Activated gamma-delta T cell (primary cell): ENCODE measurements at places on chromosomes 7 and 10.

DNA sequence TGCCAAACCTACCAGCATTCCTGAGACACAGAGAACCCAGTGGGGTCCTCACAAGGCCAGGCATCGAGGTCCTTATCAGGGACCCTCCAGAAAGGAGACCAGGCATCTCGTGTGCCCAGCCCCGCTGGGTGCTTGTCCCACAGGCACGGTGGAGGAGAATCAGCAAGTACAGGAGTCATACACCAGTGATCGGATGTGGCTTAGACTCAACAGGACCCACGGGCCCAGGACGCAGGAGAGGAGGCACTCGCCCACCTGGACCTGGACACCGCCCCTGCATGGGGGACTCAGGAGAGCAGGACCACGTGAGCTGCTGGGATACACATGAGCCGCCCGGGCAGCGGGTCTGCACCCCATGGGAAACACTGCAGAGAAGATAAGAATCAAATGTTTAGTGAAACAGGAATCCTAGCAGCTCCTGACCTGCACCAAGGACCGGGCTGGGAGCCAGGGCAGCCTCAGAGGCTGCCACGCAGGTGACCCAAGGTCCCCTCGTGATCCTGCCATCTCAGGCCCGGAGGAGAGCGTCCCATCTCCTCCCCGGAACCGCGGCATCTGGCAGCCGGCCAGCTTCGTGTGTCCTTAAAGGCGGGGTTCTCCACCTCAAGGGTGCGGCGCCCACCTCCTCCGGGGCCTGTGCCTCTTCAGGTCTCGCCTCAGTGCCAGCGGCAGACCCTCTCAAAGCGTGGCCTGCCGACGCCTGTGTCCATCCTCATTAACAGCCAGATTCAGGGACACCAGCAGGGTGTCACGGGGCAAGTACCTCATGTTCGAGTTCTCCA is 59.2 kb downstream of the FOXL3 start:
- no peak for DNase-seq

DNA sequence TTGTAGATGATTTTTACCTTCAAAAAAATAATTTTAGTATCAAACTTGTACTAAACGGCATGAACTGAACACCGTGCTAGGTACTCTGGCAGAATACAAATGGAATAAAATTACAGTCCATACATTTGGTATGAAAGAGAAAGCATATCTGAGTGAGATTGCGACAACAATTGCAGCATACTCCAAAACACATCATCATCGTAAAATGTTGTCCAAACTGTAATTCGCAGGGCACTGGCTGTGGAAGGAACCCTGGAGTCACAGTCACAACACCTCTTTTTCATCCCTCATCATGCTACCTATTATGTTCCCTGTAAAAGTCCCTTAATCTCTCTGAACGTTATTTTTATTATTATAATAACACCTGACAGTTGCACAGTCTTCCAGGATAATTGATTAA is 13.5 kb downstream of the CREM start:
- DNase-seq, result no peak

DNA sequence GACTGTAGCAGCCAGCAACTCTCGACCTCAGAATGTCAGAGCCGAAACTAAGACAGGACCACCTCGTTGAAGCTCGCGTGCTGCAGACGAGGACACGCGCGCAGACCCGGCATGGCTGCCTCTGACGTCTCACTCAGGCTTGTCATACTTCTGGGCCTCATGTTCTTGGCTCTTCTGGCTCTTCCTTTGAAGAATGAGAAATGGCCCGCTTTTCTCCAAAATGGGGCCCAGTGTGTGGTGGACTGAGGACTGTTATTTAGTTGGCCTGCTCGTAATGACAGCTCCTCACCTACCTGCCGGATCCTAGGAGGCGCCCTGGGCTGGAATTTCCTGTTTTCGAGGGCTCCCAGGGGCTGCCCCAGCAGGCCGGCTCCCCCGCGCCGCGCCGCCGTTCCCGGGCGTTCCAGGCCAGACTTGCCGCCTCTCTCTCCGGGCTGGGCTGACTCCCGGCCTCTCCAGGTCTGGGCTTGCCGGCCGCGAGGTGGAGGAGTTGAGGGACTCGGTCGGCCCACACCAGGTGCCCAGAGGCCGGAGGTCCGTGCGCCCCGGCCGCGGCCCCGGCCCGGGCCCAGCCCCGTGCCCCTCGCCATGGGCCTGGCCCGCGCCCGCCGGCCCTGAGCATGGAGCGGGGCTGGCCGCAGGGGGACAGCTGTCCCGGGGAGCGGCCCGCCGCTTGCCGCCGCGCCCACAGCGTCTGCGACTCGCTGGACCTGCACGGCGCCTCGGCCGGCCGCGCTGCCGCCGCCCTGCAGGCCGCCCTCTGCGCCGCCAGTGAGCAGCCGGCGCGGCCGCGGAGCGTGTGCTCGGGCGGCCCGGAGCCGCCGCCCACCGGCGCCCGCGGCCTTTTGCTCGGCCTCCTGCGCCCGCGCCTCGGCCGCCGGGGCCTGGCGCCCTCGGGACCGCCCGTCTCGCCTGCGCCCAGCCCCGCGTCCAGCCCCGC is 28.1 kb downstream of the AGAP3 start:
- DNase-seq, result no peak

DNA sequence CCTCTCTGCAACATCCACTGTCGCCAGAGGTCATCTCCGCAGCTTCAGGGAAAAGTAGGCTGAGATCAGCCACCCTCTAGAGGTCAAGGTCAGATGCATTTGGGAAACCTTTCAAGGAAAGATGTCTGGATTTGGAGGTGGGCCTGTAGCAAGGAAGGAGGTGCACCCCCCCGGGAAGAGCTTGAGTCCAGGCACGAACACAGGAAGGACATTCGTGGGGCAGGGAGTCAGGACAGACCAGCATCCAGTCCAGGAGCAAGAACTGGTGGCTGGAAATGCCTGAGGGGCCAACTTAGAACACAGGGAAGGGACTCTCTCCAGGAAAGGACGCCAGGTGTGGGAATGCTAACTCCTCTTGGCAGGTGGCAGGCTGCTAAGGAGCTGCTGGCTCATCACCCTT is 614.1 kb upstream of the MGMT start:
- DNase-seq, result no peak

DNA sequence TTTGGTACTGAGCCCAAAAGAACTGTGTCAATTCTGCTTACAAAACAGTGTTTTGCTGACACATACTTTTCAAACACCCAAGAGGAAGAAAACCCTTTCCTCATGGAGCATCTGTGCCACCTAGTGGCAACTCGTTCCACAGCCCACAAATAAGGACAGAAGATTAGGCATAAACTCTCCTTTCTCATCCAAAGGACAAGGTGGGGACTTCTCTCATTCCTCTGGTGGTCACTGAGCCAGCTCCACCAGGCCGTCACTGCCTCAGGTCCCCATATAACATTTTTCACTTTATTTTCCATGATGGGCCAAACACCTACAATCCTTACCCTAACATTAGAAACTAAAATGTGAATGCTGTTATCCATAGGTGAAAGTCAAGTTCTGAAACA is 76.9 kb downstream of the RNF216 start:
- no peak for DNase-seq

DNA sequence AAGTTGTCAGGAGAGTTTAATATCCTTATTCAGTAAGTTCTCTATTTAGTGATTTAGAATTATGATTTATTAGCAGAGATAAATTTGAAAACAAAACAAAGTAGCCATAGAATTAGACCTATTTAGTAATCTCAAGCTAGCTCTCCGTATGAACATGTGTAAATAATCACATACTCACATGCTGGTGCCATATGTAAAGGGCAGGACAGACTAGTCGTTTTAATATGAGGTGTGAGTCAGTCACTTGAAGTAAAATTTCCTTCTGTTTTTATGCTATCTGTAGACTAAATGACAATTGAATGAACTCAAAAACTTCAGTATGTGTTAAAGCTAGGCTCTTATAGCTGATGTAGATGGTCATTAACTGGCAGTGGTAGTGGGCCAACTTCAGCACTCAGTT is 67.1 kb downstream of the WAC start:
- DNase-seq, result no peak

DNA sequence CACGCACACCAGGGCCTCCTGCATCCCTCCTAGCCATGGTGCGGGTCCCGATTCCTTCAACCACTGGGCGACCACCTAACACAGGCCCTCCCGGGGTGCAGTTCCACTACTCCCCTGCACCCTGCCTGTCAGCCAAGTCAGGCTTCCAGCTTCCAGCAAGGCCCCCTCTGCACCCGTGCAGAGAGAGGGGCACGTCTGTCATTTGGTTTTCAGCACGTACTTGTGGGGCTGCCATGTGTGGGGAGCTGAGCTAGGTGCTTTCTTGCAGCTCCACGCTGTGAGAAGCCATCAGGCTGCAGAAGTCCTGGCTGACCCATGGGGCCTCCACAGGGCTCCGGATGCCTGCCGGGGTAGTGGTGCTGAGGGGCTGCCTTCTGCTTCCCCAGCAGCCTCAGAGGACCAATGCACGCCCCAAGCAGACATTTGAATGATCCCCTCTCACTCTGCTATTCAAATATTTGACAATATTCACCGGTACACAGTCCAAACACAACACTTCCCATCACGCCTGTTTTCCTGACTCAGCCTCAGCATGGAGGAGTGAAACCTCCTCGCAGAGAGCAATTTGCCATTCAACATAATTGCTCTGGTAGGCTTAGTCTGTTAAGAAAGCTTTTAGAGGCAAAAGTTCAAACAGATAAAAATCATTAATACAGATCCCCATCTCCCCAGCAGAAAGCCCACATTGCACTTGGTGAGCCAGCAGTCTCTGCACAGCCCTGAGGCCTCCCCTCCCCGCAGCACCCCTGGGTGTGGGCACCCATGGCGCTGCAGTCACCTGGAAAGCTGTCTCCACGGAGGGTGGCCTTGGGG is 449.9 kb downstream of the PTPRN2 start:
- no peak for DNase-seq

DNA sequence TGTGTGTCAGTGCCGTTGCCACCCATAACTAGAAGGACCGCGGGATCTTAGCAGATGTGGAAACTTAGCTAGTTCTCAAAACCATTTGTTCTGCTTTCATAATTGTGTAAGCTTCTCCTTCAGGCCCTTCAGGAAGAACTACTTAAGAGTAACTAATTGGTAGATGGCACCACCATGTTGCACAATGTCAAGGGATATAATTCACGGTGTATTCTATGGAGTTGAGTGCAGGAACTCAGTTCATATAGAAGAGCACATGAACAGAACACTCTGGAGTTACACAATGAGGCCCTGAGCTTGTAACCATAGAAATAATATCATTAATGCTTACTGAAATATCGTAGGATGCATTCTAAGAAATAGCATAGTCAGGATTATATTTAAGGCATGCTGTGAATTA is 126.5 kb upstream of the GAD2 start:
- no peak for DNase-seq

DNA sequence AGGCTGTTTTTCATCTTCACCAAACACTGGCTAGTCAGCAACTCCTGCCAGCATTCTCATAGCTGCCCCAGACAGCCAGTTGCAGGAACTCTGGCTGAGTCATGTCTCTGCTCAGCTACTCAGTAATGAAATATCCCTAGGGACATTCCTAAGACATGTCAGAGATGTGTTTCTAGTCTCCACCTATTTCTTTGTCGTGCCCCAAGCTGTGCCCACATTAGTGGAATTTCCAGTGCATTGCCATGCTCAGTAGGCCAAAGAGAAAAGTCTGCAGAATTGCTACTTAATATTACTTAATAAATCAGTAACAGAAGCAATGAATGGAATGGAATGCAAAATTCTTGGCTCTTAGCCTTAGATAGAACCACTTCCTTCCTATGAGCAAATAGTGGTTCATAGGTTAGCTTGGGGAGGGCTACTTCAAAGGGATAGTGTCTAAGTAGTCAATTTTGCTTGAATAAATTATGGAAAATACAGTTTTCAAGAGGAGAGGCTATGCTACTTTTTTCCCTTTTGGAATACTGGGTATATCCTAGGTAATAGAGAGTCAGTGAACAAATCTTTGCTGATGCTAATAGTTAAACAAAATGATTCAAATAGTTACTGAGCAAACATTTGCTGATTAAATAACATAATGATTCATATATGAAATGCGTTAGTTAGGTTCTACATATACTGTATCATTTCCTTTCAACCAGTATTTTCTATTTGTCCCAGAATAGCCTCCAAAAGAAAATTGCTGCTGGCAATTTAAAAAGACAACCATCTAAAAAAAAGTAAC is 23.6 kb upstream of the SEMA3C start:
- no peak for DNase-seq

GRCh38 chr7:92904244-92905131 is 68.1 kb upstream of the CDK6 start:
- DNase-seq, result no peak

GRCh38 chr10:71347587-71348395 is 28.7 kb downstream of the SLC29A3 start:
- no peak for DNase-seq

- no peak for DNase-seq
Measured at GRCh38 chr7:70630440-70630817, 501.5 kb upstream of the GALNT17 start.

DNA sequence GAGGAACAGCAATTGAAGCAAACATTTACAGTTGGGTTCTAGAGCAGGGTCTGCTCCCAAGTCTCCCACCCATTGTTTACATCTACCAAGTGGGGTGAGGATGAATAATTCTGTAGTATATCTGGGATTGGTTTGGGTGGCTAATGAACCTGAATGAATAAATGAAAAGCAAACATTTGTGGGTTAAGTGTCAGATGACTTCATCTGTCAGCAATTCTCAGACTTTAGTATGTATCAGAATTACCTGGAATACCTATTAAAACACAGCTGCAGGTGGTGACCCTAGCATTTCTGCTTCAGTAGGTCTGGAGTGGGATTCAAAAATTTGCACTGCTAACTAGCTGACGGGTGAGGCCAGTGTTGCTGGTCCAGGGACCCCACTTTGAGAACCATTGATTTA is 18.0 kb upstream of the NPVF start:
- DNase-seq, result no peak

DNA sequence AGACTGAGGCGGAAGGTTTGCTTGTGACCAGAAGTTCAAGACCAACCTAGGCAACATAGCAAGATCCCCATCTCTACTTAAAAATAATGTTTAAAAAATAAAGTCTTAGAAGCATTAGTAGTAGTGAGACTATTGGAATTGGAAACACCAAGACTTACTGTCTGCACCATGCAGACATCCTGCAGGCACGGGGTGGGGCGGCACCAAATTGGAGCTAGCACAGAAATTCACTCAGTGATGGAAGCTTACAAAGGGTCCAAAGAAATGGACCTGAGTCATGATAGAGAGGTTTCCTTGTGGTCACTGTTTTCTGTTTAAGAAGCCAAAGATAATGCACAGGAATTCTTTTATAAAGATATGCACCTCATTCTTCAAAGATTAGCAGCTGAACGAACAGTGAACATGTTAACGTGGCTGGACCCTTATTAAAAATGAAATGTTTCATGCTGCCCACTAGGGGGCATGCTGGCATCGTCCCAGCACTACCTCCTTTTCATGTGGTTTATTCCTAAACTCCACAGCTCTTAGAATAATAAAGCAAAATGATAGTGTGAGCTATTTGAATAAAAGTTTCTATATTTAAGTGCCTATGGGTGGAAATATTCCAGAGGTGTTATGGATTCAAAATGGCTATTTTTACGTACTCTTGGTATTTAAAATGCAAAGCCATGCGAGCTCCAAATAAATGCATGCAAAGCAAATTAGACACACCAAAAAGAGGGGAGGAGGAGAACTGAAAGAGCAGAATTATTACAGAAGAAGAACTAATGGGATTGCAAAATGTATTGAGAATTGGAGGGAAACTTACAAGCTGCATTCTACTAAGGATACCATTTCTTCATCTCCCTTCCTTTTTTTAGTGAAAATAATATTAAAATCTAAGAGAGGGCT is 28.6 kb downstream of the PDSS1 start:
- no peak for DNase-seq
